Activated CD4-positive, alpha-beta T cell treated with anti-CD3 and anti-CD28 coated beads, Interleukin-2, amount 10 ng/mL, durations not matched to agents 7 days and 5 days (primary cell): ENCODE measurements at places on chromosomes 5 and 9. TPM values are rescaled to one million over a fixed set of nuclear protein-coding genes. Genes with fewer than 3 reads are reported as not detected.
A peak's percentile ranks its signal among the peaks of the same experiment; 100 is the strongest.

- DNase-seq = peak; percentile 67
Measured at GRCh38 chr9:129320575-129321285, 142.7 kb upstream of the IER5L start.

DNA sequence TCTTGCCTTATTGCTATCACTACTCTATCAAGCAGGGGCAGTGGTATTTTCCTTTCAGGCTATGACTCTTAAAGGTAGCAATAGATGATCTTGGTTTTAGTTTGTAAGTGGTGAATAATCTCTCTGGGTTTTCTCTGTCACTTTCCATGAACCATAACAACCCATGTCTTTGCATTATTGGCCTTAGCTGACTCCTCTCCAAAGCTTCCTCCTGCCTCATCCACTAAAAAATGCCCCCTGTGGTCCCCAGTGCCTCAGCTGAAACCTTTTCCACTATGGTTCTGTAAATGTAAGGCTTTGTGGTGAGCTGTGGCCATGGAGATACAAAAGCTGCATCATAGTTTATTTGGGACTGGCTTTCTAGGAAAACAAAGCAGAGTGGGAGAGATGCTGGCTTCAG, 128.8 kb downstream of the GPBP1 start:
- DNase-seq = no peak

GRCh38 chr5:140591747-140592372, 27.2 kb downstream of the SLC35A4 start:
- no peak for DNase-seq

- DNase-seq = no peak
Measured at GRCh38 chr9:75226403-75227139, 138.3 kb downstream of the OSTF1 start.

- no peak for DNase-seq
Measured at GRCh38 chr5:82164977-82165713, 113.0 kb downstream of the RPS23 start.

DNA sequence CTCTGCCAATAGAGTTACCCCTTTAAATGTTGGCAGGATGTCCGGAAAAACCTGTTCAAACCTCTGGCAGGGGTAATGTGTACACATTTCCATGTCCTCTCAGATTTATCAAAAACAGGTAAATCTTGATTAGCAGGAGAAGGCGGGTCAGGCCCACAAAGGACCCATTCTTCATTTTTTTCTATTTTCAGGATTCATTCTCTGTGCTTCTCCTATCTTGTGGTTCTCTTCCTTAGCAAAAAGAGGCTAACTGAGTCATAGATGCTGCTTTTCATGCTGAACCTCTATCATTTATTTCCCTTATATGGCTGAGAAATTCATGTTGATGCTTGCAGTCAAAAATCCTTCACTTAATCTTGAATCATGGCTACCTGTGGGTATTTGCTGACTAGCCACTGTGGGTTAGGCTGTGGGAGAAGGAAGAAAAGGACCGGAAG, 112.7 kb upstream of the IQGAP2 start:
- no peak for DNase-seq

DNA sequence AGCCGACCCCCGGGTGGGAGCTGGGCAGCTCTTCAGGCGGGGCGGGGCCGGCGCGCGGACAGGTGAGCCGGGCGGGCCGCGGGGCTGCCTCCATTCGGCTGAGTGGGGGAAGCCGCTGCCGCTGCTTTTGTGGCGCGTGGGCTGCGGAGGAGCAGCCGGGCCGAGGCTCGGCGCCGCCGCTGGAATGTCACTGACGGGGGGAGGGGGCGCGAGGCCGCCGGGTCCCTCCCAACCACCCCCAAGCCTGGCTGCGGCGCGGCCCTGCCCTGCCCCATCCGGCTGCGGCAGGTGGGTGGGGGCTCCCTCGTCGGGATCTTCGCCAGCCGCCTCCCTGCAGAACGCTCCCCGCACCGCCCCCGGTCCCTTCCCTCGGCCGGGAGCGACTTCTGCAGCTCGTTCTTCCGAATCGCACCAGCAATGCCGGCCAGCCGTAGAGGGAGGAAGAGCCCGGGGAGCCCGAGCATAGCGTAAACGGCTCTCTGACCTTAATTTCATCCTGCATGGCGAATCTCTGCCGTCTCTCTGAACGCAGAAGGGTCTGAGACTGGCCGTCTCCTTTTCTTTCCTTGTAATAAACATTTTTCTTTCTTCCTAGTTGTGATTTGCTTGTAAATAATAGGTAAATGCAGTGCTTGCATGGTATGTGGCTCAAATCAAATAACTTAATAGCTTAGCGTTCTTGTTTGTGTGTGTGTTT, 505 bp downstream of the SPTAN1 start:
- DNase-seq = peak; percentile 57

DNA sequence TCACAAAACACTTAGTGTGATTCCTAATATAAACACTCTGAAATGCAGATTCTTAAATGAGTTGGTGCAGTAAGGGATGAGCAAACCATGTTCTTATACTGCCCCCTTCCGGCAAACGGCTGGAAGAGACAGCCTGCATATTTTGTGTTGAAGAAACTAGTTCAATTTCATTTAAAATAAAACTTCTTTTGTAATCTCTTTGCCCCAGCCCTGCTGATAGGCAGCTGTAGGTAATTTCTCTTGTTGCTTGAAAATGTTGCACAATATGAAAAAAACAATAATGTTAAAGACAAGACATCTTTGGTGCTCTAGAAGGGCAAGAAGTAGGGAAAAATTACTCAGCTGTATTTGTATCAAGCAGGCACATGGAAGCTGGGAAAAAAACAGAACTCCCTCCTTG, 89.7 kb upstream of the CCNG1 start:
- peak; percentile 65 for DNase-seq

GRCh38 chr5:168307925-168308584, 16.6 kb downstream of the WWC1 start:
- no peak for DNase-seq

DNA sequence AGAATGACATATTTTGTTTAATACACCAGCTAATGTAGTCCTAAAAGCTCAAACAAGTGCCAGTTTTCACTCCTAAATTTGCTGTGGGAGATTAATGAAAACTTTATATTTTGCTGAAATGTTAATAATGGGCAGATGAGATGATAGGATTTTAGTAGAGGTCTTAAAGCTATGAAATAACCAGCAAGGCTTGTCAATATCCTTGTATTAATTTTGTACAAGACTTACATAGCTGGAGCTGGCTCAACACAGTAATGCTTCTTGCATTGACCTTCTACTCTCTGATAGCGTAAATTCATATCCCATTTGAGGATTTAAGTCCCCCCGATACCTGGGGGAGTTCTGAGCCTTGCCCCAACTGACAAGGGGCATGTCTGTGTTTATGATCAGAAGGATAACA, 219.2 kb downstream of the MAPKAP1 start:
- DNase-seq = no peak

- peak; percentile 11 for DNase-seq
Measured at GRCh38 chr5:112210430-112211005, 208.6 kb downstream of the EPB41L4A start.

- DNase-seq = no peak
Measured at GRCh38 chr9:26131886-26132285, 453.6 kb upstream of the TUSC1 start.

GRCh38 chr9:134179918-134180785, 15.8 kb upstream of the RNU6ATAC start:
- no peak for DNase-seq

TAF11L5 gene
- not detected for total RNA-seq

NDUFA8 gene
- 33.7 TPM for total RNA-seq

ADCY2 gene
- not detected for total RNA-seq

SAPCD2 gene
- total RNA-seq = 33.8 TPM

GMCL2 gene
- total RNA-seq = not detected

CARD6 gene
- total RNA-seq = 5.0 TPM

EDIL3 gene
- not detected for total RNA-seq
